ENCODE measurements at places on chromosomes 7 and 10. TPM values are rescaled to one million over a fixed set of nuclear protein-coding genes. Genes with fewer than 3 reads are reported as not detected.

GRCh38 chr10:78474743-78475142 is 441.1 kb downstream of the RPS24 start:
- DNase-seq, result no peak

GRCh38 chr10:112160834-112161233 is 22.7 kb downstream of the GPAM start:
- no peak for DNase-seq

- DNase-seq, result no peak
Observed at GRCh38 chr7:100432621-100433275, 3.1 kb downstream of the MEPCE start.

GRCh38 chr10:34121125-34121753 is 693.9 kb downstream of the PARD3 start:
- no peak for DNase-seq

GRCh38 chr10:52423369-52423768 is 109.3 kb downstream of the DKK1 start:
- DNase-seq, result no peak

The HOXA2 gene
- total RNA-seq, result not detected

The FXYD4 gene
- not detected for total RNA-seq

The GPR26 gene
- total RNA-seq, result not detected

The URGCP gene
- total RNA-seq, result 23.3 TPM

All from T-helper 17 cell (primary cell).